DMS79 (cell line): ENCODE measurements at places on chromosomes 2 and 18.

DNA sequence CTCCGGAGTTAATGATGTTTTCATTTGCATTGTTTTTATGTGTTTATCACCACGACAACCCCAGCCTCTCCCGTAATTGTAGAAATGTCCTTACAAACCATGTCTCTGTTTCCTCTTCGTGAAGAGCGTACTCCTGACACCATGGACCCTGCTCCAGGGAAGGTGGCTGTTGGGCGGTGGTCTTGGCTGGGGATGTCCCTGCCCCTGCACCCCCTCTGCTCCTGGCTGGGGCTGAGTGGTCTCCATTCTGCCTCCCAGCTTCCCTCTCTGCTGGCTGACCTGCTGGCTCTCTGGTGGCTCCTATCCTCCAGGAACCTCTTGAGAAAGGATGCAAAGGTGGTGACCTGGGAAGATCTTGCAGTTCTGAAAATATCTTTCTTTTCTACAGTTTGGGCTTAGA, 81.1 kb downstream of the ASB1 start:
- DNase-seq = no peak

GRCh38 chr2:217520356-217521010, 482.3 kb downstream of the TNS1 start:
- DNase-seq = no peak

DNA sequence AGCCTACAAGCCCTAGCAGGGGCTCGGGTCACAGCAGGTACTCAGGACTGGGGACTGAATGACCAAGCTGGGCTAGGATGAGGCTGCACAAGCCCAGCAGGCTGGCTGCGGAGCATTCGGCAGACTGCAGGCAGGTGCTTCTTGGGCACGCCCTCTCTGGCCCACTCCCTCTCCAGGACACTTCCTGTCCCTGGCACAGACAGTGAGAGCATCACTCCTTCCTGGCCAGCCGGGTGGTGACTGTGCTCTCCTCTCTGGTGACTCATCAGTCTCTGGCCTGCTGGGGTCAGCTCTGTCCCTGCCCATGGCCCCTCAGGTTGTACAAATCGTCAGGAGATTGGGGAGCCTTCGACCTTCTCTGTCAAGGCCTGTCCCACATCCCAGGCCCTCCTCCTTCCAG, 22.5 kb downstream of the C1QL2 start:
- no peak for DNase-seq

- DNase-seq = no peak
Observed at GRCh38 chr2:172211512-172211911, 108.8 kb upstream of the DLX2 start.

DNA sequence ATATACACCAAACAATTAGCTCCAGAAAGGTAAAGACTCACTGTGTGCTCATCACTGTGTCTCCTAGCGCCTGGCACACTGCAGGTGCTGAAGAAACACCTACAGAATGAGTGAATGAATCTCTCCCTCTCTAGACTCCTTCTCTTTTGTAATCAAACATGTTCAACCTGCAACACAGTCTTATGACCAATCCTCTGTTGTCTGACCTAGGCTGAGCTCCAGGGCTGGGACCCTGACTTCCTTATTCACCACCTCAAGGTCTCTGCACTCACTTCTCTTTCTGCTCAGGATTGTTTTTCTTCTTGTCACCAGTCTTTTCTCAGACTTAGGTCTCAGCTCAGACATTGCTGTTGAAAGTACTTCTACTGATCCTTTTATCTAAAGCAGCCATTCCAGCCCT, 9.8 kb downstream of the CKAP2L start:
- DNase-seq = no peak
